ENCODE measurements at places on chromosomes 5 and 9.

GRCh38 chr9:84742261-84742660 lies 72.7 kb downstream of the NTRK2 start:
- DNase-seq = no peak

- no peak for DNase-seq
These were observed 174.9 kb upstream of the HMHB1 start for GRCh38 chr5:143636931-143637528.

- DNase-seq = no peak
These were observed 121.6 kb upstream of the ADAMTS16 start for GRCh38 chr5:5018578-5018970.

- DNase-seq = no peak
These were observed 55.7 kb downstream of the SH3TC2 start for GRCh38 chr5:149007174-149007573.

- DNase-seq = no peak
These were observed 77.9 kb downstream of the FNBP1 start for GRCh38 chr9:129964901-129965734.

- no peak for DNase-seq
These were observed 14.5 kb downstream of the ADAMTS13 start for GRCh38 chr9:133436681-133437080.

- peak; percentile 74 for DNase-seq
These were observed 26.7 kb downstream of the BDP1 start for GRCh38 chr5:71482132-71482531.

GRCh38 chr5:138610415-138610917 lies 35.3 kb upstream of the HSPA9 start:
- no peak for DNase-seq

DNA sequence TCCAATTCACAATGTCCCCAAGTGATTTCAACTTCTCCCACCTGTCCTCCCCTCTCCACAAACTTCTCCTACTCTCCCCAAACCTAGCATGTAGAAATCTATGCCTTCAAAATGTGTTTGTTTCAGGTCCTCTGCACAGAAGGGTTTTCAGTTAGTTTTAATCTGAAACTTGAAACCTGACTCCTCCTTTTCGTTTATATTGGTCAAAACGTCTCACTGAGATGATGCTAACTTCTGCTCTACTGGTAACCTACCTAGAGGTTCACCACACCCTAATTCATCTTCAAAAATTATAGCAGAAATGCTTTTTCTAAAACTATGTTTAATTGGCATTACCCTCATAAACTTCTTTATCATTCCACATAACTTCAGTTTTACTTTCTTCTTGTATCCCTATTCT lies 401.8 kb upstream of the ADAMTS16 start:
- DNase-seq = no peak
